ENCODE measurements at places on chromosomes 3 and 15.
A peak's percentile ranks its signal among the peaks of the same experiment; 100 is the strongest.

- DNase-seq, result no peak
These were observed 62.9 kb upstream of the XCR1 start for GRCh38 chr3:46090161-46090591.

DNA sequence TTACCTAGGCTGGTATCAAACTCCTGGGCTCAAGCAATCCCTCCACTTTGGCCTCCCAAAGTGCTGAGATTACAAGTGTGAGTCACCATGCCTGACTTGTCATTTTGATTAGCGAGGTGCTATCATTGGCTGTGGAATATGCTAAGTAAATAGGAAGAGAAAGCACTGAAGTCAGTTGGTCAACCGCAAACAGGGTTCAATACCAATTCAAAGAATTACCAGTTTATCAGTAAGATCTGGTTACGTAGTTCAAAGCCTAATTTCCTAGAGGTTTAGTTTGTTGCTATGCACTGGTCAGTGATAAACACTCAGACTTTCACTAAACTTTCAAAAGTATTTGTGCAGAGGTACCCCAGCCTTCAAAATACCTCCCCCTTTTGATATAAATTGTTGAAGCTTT lies 29.5 kb downstream of the GLB1 start:
- DNase-seq, result no peak

DNA sequence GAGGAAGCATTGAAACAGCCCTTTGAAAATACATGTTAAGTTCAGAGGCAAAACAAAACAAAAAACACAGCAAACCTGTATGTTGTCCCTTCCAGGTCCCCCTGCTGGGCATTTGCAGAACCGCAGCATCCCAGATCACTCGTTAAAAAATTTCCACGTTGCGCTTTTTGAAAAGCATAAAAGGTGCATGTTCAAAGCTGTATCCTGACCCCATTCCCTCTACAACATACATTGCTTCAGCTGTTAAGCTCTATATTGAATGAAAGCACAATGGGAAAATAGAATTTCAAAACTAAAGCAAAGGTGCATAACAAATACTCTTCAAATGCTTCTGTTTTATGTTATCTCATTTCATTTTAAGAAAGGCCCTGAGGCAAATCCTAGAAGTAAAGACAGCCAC lies 328.3 kb downstream of the THSD4 start:
- peak; percentile 62 for DNase-seq

- no peak for DNase-seq
These were observed 7.7 kb upstream of the RAB27A start for GRCh38 chr15:55297315-55297714.

DNA sequence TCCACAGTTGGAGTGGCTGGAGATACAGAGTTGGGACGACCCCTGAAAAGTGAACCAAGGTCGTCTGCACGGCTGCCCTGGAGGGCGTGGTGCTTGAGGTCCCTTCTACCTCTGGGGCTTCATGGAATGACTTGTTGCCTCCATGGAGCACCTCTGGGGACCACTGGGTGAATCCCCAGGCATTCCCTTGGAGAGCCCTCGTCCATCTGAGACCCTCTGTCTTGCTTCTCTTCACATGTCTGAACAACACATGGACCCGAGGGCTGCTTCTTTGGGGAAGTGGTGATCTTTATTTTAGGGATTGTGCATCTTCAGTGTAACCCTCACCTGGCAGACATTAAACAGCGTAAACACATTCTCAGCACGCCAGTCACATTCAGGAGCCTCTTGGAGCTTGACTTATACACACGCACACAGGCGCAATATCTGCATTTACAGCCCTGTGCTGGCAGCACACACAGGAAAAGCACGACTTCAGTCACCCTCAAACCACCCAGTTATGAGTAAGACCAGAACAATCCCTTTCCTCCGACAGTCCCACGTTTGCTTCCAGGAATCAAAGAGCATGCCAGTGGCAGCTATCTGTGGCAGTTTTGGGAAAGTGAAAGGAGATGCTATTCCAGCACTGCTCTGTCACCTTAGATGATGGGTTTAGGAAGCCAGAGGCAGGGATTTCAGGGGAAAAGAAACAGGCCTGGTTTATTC lies 12.6 kb downstream of the FAM107A start:
- DNase-seq, result peak; percentile 85

- DNase-seq, result no peak
These were observed 31.3 kb downstream of the TKT start for GRCh38 chr3:53224536-53224935.

DNA sequence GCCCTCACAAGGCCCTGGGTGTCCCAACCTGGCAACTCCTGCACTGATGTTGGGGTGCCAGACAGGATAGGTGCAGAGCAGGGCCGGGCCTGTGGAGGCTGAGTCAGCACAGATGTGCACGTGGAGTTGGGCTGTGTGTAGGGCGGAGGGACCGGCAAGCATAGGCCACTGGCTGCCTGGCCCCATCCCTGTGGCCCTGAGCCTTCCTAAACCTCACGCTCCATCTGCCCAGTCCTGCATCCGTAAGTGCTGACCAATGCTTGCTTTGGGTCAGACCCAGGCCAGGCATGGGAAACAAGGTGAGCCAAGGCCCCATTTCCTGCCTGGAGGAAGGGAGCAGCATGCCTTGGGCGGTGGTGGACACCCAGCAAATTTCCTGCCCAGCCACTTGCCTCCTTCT lies 5.8 kb upstream of the IQSEC1 start:
- no peak for DNase-seq

DNA sequence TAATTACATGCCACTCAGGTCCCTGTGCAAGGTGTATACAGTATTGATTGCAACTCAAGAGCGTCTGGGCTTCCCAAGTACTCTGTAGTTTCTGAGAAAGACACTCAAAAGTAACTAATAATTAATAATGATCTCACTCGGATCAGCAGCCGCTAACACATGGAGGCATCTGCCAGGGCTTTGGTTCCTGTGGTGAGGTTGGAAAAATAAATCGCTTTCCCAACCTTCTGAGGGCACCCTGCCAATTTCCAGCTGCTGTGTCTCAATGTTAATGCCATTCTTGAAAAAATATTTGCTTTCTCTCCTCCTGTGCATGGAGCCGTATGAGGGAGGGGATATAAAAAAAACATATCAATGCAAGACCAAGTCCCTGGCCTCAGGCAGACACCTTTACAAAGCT lies 116.5 kb upstream of the SLC2A2 start:
- peak; percentile 60 for DNase-seq

GRCh38 chr15:75056036-75056435 lies 32.6 kb downstream of the PPCDC start:
- no peak for DNase-seq

- peak; percentile 81 for DNase-seq
These were observed 45.7 kb downstream of the B3GNT5 start for GRCh38 chr3:183298701-183299153.

DNA sequence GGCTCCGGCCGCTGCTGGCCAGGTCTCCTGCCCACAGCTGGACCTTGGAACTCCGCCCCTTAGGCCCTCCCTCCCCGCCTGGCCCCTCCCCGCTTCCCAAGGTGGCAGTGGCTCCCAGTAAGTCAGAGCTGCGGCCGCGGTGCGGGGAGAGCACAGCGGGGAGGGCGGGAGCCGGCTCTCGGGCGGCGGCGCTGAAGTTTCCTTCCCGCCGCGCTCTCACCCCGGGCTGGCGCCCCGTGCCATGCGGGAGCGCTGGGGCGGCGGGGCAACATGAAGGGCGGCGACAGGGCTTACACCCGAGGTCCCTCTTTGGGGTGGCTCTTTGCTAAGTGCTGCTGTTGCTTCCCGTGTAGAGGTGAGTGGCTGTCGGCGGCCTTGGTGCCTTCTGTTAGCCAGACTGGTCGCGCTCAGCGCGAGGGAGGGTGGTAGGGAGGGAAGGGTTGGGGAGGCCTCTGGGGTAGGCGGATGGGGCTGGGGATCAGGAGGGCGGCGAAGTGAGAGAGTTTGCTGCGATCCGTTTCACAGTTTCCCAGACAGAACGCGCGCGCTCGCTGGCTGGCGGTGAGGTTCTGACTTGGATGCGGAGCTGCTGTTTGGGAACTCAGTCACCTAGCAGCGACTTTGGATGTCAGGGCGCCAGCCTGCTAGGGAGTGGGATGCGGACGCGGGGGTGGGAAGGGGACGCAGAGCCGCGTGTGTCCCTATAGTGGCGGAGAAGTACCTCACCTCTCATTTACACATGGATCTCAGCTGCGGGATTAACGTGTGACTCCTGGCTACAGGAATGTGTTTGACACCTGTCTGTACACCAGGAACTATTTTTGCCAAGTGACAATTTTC lies 145.5 kb upstream of the UMPS start:
- peak; percentile 70 for DNase-seq

- DNase-seq, result peak; percentile 89
These were observed 37.7 kb upstream of the LCTL start for GRCh38 chr15:66603301-66604179.

- DNase-seq, result no peak
These were observed 2.5 kb downstream of the HYAL2 start for GRCh38 chr3:50319894-50320625.

GRCh38 chr3:140898340-140899180 lies 43.1 kb upstream of the SLC25A36 start:
- DNase-seq, result peak; percentile 80

DNA sequence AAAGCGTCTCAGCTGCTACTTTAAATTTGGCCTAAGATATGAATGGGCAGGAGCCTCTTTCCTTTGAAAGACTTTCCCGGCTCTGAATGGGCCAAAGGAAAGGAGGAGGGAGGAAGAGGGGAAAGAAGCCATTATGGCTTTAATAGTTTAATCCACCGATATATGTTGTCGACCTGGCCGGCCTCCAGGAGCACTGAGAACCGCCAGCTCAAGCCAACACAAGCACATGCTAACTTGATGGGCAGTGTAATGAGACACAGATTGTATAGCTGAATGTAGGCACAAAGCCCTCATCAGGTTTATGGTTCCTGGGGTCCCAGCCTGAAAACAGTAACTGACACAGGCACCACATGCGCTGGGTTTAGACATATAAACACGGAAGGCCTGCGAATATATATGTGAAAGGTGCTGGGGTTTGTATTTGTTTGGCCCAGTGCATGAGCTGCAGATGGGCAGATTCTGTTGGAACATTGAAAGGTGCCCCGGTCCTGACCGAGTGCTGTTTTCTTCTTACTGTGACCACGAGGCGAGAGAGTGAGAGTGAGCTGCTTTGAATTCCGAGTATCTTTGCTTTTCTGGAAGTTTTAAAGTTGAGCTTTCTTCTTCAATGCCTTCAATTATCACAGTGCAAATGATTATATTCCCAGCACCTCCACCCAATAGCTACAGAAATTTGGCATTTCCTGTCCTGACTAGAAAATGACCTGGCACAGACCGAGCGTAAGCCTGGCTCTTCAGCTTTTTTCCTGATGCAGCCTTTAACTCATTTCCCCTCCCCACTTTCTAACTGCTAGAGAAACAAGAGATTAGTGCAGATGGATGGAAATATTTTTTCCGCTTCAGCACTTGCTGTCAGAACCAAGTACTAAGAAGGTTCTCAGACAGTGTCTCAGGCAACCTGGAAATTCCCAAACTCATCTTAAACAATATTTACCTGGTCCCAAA lies 267.3 kb downstream of the RORA start:
- DNase-seq, result no peak

- DNase-seq, result peak; percentile 65
These were observed 543 bp downstream of the MEF2A start for GRCh38 chr15:99566157-99566897.

DNA sequence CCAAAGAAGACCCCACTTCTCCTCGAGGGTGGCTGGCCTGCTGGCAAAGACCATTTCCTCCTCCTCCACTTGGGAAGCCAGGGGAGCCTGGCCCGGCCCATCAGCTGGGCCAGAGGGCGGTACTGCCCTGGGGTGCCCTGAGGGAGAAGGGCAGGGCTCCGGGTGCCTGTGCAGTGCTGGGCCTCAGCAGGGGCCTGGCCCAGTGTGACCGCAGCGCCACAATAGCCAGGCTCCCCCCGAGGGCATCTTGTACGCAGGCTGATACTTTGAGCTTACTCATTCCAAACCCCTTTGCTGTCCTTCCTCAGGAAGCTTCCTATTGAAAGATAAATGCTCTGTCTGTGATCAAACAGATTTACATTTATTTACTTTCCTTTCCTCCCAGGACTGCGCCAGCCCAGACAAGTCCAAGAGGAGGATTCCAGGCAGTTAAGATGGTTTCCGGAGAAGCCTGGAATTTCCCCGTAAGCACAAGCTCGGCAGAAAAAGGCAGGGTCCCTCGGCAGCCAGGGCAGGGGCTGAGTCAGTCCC lies 240.1 kb downstream of the XXYLT1 start:
- no peak for DNase-seq

GRCh38 chr15:86916671-86917360 lies 837.1 kb downstream of the AGBL1 start:
- DNase-seq, result no peak

- peak; percentile 60 for DNase-seq
These were observed 43.8 kb downstream of the RBM15B start for GRCh38 chr3:51434746-51435327.

GRCh38 chr3:185822221-185823000 lies 2.4 kb downstream of the IGF2BP2 start:
- peak; percentile 29 for DNase-seq

GRCh38 chr3:58274027-58274614 lies 31.9 kb upstream of the RPP14 start:
- DNase-seq, result peak; percentile 59

DNA sequence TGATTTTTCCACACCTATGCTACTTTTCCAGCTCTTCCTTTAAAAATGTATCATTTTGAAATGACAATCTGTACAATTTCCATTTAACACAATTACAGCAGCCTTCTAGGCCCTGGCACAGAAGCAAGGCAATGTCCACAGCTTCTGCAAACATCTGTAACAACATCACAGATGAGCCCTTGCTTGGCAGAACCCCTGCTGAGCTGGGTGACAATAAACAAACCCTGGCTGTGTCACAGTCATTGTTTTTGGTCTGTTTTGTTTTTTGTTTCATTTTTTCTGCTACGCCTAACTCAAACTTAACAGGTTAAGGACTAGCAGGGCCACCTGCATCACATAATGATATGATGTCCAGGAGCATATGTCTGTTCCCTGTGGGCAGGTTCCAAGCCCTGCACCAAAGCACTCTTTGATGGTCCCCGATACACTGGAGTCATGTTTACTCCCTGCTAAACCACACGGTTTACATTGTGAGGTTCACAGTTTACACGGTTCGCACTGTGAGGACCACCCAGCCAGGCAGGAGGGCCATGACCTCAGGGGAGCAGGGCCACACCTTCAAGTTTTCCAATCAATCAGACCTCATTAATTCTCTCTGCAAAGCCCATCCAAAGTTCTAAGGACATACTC lies 186.8 kb upstream of the CHRNA7 start:
- no peak for DNase-seq

DNA sequence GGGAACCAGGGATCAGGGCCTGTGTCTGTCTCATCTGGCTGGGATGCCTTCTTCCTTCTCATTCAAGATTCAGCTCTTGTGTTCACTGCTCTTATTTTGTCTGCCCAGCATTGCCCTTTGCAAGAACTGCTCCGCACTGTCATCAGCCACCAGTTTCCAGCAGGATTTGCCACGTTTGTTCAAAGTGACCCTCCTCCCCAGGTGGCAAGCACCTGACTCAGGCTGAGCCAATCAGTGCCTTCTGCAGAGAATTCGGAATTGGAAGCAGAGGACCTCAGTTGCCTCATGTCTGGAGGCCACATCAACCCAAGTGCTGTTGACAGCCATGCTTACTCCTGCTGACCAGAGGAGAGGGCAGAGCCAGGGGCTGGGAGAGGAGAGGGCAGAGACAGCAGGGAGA lies 124.5 kb downstream of the SMAD6 start:
- no peak for DNase-seq
